Liver (tissue), 10 donors: ENCODE measurements at places on chromosomes 11 and 22. TPM values are rescaled to one million over a fixed set of nuclear protein-coding genes. Genes with fewer than 3 reads are reported as not detected.

DNA sequence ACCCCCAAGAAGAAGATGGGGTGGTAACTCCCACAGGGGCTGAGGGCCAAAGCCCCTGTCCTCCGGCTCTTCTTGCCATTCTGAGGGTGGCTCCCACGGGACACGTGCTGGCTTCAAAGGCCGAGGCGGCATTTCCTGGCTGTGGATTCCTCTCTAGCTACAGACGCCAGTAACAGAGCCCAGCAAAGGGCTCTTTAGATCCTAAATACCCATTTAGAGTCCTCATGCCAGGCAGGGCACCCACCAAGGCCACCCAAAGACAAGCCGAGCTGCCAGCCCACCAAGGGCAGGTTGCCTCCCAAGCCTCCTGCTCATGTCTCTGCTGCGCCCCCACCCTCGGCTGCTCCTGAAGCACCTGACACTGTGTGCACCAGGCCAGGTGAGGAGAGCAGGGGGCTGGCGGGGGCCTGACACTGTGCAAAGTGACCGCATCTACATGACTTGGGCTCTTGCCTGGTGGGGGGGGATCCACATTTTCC, 5.7 kb downstream of the LRFN4 start:
- DNase-seq = no peak
- no peak overlapping the region for H3K27ac ChIP-seq
- H3K36me3 ChIP-seq = peaks cover 35% of the 10 kb centered on the region

GRCh38 chr11:25408146-25408545, 911.3 kb downstream of the LUZP2 start:
- no peaks in the 10 kb centered on the region for H3K36me3 ChIP-seq
- H3K27me3 ChIP-seq = no peaks in the 10 kb centered on the region
- H3K4me3 ChIP-seq = no peak overlapping the region
- H3K27ac ChIP-seq = no peak overlapping the region

DNA sequence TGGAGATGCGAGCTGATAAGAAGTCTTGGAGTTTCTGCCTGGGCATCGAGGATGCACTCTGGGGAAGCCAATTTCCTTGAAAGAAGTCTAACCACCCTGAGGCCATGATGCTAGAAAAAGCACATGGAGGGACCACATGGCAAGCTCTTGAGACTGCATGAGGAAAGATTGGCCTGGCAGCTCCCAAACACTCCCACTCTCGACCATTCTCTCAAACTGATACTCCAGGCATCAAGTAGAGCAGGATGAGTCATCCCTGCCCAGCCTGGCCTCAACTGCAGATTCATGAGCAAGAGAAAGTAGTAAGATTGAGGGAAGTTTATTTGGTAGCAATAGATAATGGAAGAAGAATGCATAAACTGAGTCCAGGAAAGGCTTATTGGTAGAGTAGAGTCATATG, 194.3 kb downstream of the KIF18A start:
- no peaks in the 10 kb centered on the region for H3K4me1 ChIP-seq
- no peak overlapping the region for H3K4me3 ChIP-seq
- H3K27me3 ChIP-seq = no peaks in the 10 kb centered on the region
- DNase-seq = no peak
- H3K36me3 ChIP-seq = no peaks in the 10 kb centered on the region
- no peak overlapping the region for H3K27ac ChIP-seq

- H3K4me1 ChIP-seq = peaks cover 7% of the 10 kb centered on the region
- H3K27ac ChIP-seq = no peak overlapping the region
- H3K4me3 ChIP-seq = no peak overlapping the region
- no peaks in the 10 kb centered on the region for H3K27me3 ChIP-seq
- H3K36me3 ChIP-seq = no peaks in the 10 kb centered on the region
These were observed 51.7 kb downstream of the CHRDL2 start for GRCh38 chr11:74679513-74679865.

- H3K4me1 ChIP-seq = no peaks in the 10 kb centered on the region
- no peak overlapping the region for H3K4me3 ChIP-seq
- DNase-seq = no peak
- H3K36me3 ChIP-seq = no peaks in the 10 kb centered on the region
- no peaks in the 10 kb centered on the region for H3K27me3 ChIP-seq
These were observed 5.9 kb upstream of the OR52L1 start for GRCh38 chr11:5992604-5993251.

GRCh38 chr11:86106916-86107315, 38.0 kb upstream of the PICALM start:
- peaks cover under 1% of the 10 kb centered on the region for H3K4me1 ChIP-seq
- no peaks in the 10 kb centered on the region for H3K36me3 ChIP-seq
- no peak overlapping the region for H3K27ac ChIP-seq
- DNase-seq = no peak
- no peaks in the 10 kb centered on the region for H3K27me3 ChIP-seq

DNA sequence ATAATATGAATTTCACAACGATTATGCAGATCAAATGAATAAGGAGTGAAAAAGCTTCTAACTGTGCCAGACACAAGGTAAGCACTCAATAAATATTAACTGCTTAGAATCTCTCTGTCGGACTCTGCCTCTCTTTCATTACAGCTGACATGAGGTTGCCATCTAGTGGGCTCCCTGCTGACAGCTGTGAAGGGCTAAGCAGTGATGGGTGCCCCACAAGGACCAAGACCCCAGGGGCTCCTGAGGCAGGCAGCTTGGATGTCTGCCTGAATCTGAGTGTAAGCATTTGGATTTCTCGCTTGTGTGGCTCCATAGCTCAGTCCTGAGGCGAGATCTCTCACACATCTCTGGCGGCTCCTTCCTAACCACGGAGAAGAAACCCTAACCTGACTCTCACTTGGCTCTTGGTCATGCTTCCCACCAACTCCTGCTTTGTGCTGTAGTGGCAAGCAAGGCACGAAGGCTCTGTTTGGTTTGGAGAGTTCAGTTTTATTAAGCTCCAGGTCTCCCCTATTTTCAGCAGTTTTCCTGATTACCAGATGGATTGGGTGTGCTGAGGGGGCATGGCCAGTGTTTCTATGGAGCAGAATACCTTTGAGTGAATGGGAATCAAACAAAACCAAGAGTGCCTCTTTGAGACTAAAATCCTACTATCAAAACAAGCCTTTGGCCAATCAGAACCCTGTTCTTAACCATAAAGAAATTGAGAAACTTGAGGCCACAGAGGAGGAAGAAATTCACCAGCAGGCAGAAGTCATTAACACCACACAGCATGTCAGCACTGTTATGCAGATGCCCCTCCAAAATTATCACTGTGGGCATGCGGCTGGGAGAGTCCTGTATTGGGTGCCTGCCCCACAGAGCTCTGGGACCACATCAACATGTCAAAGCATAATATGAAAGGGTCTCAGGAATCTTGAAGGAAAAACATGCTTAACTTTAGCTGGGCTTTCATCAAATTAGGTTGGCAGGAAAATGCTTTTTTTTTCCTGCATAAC, 152.8 kb upstream of the NTM start:
- no peak overlapping the region for H3K27ac ChIP-seq
- no peak overlapping the region for H3K4me3 ChIP-seq
- H3K36me3 ChIP-seq = no peaks in the 10 kb centered on the region
- no peak for DNase-seq

DNA sequence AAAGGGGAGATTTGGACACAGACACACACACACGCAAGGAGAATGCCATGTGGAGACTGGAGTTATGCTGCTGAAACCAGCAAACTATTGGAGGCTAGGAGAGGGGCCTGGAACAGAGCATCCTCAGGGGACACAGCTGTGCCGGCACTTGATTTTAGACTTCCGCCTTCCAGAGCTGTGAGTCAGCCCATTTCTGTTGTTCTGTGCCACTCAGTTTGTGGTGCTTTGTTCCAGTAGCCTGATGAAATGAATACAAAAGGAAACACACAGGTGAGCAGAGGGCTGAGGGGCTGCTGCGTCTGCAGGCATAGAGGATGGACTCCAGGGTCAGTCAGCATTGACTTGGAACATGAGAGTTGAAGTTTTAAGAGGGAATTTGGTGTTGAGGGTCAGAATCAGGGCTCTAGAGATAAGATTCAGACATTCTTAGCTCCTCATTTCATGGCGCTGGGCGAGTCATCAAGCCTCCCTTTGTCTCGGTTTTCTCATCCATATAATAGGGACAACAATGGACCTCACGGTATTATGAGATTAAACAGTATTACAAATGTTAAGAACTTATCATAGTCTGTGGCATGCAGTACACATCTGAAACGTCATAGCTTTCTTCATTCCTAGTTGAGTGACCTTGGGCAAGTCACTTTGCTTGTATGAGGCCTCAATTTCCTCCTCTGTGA, 191.0 kb downstream of the MIAT start:
- no peaks in the 10 kb centered on the region for H3K4me1 ChIP-seq
- H3K4me3 ChIP-seq = no peak overlapping the region
- no peak overlapping the region for H3K27ac ChIP-seq
- no peak for DNase-seq

DNA sequence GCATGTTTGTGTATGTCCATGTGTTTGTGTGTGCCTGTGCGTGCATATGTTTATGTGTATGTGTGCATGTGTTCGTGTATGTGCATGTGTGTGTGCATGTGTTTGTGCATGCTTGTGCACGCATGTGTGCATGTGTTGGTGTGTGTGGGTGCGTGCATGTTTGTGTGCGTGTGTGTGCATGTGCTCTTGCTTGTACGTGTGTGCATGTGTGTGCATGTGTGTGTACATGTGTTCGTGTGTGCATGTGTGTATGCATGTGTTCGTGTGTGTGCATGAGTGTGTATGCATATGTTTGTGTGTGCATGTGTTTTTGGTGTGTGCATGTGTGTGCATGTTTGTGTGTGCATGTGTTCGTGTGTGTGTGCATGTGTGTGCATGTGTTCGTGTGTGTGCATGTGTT, 63.4 kb downstream of the TSPAN18 start:
- no peaks in the 10 kb centered on the region for H3K36me3 ChIP-seq
- no peak for DNase-seq
- H3K4me3 ChIP-seq = no peak overlapping the region
- H3K27ac ChIP-seq = no peak overlapping the region
- peaks cover 2% of the 10 kb centered on the region for H3K27me3 ChIP-seq

DNA sequence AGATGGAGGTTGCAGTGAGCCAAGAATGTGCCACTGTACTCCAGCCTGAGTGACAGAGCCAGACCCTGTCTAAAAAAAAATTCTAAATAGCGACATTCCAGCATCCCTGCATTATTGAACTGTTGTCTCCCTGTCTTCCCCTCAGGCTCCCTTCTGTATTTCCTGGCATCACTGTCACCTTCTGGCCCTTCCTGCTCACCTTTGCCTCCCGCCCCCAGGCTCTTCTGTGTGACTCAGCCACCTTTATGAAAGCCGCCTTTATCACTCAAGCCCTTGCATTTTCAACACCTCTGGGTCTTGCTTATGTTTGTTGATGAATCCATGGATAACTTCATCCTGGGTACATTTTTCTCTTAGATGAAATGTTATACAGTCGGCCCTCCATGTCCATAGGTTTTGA, 21.1 kb downstream of the UBASH3B start:
- H3K4me1 ChIP-seq = peaks cover 13% of the 10 kb centered on the region
- no peak for DNase-seq
- no peak overlapping the region for H3K27ac ChIP-seq
- no peak overlapping the region for H3K4me3 ChIP-seq
- H3K36me3 ChIP-seq = no peaks in the 10 kb centered on the region

DNA sequence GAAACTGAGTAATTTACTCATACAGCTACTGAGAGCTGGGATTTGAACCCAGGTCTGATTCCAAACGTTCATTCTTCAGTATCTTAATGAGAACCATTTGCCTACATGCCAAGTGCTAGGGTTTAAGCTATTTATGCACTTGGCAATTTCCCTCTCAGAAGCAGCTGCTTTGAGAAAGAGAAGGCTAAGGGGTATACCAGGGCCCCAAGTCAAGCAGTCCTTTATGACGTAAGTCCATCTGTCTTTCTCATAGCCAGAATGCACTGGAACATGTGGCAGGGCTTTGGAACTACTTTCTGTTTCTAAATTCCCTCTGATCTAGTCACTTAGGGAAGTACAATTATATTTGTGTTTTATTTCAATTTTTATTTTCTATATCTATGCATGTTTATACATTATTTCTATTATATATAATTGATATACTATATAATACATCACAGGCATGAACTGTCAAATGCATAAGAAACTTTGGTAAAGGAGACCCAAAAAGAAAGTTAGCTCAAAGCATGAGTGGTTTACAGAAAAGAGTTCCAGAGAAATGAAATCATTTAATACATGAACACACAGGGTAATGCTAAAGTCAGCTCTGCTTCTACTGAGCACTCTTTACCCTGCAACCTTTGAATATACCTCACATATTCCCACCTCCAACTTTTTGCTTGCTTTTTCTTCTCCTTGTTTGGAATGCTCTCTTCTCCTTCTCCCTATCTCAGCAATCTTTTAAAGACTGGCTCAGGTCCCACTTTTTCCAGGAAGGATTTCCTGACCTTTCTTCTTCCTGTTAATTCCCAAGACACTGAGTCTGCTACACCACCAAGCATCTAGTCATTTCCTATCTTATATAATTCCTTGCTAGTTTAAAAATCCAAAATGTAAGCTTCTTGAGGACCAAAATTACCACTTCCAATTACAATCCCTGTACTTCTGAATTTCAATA, 80.5 kb upstream of the GDPD4 start:
- H3K36me3 ChIP-seq = peaks cover 10% of the 10 kb centered on the region
- H3K4me3 ChIP-seq = no peak overlapping the region
- no peaks in the 10 kb centered on the region for H3K27me3 ChIP-seq
- H3K27ac ChIP-seq = no peak overlapping the region
- H3K4me1 ChIP-seq = no peaks in the 10 kb centered on the region

DNA sequence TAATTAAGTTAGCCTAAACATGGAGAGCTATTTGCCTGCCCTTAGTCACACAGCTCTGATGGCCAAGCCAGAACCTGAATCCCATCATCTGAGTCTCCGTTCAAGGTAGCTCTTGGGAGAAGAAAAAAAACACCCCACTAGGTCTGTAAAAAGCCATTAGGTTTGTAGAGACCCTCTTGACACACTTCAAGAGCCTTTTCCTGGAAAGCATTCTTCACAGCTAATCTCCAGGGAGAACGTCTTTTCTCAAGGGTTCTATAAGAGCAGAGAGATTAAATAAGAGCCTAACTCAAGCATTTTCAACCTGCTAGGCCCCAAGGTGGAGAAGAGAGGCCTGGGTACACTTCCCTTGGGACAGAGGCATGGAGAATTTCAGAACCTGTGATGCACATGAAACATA, 61.6 kb upstream of the NAV2 start:
- no peak for DNase-seq
- no peak overlapping the region for H3K27ac ChIP-seq
- no peaks in the 10 kb centered on the region for H3K4me1 ChIP-seq

GRCh38 chr22:45881524-45881875, 95.5 kb downstream of the WNT7B start:
- H3K36me3 ChIP-seq = no peaks in the 10 kb centered on the region
- H3K27me3 ChIP-seq = peaks cover 13% of the 10 kb centered on the region
- H3K4me3 ChIP-seq = no peak overlapping the region
- H3K27ac ChIP-seq = no peak overlapping the region
- H3K4me1 ChIP-seq = no peaks in the 10 kb centered on the region
- DNase-seq = no peak

- H3K36me3 ChIP-seq = no peaks in the 10 kb centered on the region
- no peaks in the 10 kb centered on the region for H3K27me3 ChIP-seq
- H3K4me1 ChIP-seq = no peaks in the 10 kb centered on the region
- DNase-seq = no peak
These were observed 414.0 kb upstream of the LUZP2 start for GRCh38 chr11:24082860-24083259.

PRR33 gene
- not detected for total RNA-seq

ALDH3B1 gene
- total RNA-seq = 7.1 TPM

MS4A15 gene
- total RNA-seq = not detected
